ENCODE measurements at places on chromosomes 16 and 17.

DNA sequence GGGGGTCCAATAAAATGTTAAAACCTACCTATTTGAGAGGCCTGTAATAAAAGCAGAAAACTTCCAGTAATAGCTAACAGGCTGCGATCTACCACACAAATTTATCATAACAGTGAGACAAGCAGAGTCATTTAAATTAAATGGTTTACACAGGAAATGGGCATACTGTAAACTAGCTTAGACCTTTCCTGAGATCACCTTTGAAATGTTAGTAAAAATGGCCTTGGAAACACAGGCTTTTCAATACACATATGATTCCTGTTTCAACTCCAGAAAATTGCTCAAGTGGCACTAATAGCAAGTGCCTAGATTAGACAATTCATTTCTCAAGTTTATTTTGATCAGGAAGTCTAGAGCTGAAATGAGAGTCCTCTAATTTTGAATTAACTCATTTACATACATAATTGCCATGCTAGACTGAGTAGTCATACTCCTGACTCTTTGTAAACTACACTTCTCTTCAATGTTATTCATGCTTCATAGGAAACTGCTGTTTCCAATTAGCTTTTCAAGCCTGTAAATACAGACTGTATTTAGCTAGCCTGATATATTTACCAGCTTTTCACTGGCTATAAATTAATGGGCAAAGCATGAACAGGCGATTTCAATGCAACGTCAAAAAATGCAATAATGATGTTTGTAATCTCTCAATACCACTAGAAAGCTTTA is 43.3 kb downstream of the PARN start:
- DNase-seq = no peak

DNA sequence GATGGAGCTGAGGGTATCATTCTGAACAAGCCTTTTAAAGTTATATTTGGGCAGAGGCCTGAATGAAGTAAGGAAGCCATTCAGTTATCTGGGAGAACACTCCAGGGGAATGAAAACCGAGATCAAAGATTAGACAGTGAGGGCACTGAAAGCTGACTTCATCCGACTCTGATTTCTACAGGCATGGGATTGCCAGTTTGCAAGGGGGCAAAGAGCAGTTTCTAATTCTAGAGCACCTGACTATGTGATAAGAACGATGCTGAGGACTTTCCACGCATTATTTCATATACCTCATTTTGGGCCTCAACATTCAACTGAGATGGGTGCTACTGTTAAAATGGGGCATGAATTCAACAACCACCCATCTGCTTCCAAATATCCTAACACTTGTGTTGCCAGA is 135.7 kb downstream of the CDK5R1 start:
- DNase-seq = no peak

- DNase-seq = peak; percentile 35
These were observed at the start of gene MT1A for GRCh38 chr16:56637814-56638750. TSS of gene MT1A (plus strand) at chr16:56638666. CDS start at chr16:56638739, 73 bp downstream.

- no peak for DNase-seq
These were observed 18.2 kb downstream of the PGS1 start for GRCh38 chr17:78396441-78397337.

GRCh38 chr17:1720856-1721386 is 3.6 kb upstream of the WDR81 start:
- peak; percentile 84 for DNase-seq

GRCh38 chr17:27578718-27579085 is 52.3 kb upstream of the LGALS9 start:
- DNase-seq = peak; percentile 93

DNA sequence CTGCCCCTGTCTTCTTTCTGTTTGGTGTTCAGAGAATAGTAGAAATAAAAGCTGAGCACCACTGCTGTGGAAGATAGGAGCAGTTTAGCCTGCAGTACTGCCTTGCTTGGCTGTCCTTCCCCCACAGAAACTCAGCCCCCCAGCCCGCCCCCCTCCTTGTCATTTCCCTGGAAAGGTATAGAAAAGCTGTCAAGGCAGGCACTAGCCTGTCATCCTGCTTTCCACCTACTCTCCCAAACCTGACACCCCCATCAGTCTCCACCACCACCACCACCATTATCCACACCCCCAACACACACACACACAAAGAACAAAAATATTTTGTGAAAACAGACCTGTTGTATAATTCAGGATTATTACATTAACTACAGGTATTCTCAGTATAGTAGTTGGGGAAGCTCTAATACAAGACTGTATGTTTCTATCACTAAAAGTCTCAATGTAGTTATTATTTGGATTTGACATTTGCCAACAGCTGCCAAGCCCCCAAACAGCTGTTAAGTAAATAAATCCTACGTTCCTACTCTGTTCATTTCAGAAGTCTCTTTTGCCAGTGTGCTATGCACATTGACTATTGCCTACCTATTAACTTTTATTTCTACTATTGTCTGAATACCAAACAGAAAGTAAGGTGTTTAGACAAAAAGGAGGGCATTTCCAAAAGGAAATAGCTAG is 128.8 kb downstream of the CYB561 start:
- no peak for DNase-seq

DNA sequence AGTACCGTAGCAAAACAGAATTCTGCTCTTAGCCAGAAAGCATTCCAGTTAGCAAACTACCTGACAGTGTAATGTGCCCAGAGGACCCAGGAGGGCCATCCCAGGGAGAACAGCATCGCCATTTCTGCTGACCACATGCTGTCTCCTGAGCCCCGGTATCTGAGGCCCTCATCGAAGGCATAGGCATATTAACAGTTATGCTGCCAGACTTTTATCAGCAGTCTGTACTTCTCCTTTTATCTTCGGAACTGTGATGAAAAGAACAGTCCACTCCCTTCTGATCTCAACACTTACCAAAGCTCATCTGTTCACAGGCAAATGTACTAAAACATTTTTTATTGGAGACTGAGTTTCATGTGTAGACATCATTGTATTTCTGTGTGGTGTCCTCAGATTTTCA is 236.4 kb downstream of the PRKCA start:
- no peak for DNase-seq

DNA sequence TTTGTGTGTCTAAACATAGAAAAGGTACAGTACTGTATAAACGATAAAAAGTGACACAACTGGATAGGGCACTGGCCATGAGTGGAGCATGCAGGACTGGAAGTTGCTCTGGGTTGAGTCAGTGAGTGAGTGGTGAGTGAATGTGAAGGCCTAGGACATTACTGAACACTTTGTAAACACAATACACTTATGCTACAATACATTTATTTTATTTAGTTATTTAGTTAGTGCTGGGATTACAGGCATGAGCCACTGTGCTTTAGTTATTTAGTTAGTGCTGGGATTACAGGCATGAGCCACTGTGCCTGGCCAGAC is 4.6 kb downstream of the CFAP20 start:
- DNase-seq = no peak

- DNase-seq = no peak
These were observed 66.0 kb downstream of the CDK12 start for GRCh38 chr17:39527220-39527813.

- no peak for DNase-seq
These were observed 186.8 kb downstream of the IRF8 start for GRCh38 chr16:86085795-86086194.

- peak; percentile 55 for DNase-seq
These were observed 100.8 kb downstream of the ABCC12 start for GRCh38 chr16:48054881-48055601.

GRCh38 chr17:489758-490329 is 137.2 kb upstream of the RPH3AL start:
- DNase-seq = peak; percentile 86

DNA sequence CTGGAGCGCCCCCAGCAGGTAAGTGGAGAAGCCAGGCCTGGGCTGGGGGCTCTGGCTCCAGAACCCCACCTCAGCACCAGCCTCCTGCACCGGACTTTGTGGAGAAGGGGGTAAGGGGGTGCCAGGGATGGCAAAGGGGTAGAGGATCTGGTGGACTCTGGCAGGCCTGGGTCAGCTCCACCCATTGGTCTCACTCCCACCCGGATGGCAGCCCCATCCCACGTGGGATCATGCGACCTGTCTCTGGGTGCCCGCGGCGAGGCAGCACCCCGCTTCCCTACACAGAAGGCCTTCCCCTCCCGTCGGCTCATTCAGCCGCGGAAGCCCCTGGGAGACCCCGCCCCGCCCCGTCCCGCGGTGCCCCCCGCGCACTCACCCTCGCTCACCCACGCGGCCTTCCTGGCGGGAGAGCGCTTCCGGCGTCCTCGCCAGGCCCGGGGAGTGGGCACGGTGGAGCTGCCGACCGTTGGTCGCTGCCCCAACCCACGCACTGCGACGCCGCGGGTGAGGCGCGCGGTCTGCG is 498 bp upstream of the PLEKHG4 start:
- DNase-seq = peak; percentile 69

DNA sequence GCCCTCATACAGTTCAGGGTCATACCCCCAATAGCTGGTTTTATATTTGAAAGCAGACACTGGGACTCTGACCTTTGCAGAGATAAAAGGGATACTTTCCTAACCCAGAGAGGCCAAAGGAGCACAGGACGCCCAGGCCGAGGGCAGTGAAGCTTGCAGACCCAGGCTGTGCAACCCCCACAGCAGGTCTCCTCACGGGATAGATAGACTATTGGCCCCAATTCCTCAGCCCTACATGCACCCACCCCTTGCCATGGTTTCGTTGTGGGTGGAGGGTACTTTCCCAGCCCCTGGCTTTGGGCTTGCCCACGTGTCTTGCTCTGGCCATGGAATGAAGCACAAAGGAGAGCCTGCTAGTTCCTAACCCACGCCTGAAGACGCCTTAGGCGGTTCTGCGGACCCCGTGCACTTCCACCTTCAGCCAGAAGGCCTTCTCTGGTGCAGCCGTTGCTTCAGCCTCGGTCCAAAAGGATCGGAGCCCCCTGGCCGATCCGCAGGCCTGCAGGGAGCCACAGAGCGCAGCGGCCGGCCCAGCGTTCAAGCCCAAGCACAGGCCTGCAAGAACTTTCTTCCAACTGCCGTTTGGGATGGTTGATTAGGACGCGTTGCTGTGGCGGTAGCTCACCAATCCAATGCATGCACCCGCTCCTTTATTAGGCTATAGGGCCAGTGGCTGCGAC is 9.8 kb upstream of the BRCA1 start:
- no peak for DNase-seq

- no peak for DNase-seq
These were observed 24.2 kb downstream of the CYB5B start for GRCh38 chr16:69448470-69449193.

DNA sequence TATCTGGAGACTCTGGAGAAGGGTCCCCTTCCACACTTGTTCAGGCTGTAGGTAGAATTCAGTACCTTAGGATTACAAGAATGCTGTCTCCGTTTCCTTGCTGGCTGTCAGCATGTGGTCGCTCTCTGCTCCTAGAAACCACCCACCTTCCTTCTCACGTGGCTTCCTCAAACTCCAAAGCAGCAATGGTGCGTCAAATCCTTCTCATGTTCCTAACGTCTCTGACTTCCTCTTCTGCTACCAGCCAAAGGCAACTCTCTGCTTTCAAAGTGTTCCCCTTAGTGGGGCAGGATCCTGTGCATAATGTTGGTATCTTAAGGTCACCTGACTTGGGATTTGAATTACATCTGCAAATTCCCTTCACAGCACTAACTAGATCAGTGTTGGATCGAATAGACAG is 30.9 kb upstream of the DYNLRB2 start:
- no peak for DNase-seq

DNA sequence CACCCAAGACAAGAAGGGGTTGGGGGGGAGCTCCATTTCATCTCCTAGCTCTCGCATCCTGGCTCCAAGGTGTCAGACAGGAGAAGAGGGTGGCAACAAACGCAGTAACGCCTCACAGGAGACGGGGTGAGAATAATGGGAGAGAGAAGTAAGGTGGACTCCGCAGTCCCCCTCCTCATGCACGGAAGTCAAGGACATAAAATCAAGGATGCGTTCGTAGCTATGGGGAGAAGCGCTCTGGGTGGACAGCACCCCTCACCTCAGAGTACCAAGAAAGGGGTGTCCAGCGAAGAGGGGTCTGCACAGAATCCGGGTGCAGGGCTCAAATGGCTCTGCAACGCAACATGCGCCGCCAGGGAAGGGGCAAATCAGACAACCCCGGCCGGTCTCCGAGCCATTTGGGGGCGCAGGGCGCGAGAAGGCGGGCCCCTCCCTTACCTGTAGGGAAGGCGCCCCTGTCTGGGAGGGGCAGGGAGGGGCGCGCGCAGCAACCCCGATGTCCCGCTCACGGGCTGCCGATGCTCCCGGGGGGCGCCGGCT is 555 bp downstream of the HDAC5 start:
- no peak for DNase-seq

DNA sequence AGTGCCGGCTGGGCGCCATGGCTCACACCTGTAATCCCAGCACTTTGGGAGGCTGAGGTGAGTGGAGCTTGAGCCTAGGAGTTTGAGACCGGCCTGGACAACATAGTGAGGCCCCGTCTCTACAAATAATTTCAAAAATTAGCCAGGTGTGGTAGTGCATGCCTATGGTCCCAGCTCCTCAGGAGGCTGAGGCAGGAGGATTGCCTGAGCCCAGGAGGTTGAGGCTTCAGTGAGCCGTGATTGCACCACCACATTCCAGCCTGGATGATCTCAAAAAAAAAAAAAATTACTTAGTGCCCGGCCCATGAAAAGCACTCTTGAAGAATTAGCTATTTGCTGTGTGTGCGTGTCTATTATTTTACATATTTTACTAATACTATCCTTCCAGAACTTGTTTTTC is 9.6 kb downstream of the GPRC5C start:
- DNase-seq = no peak

DNA sequence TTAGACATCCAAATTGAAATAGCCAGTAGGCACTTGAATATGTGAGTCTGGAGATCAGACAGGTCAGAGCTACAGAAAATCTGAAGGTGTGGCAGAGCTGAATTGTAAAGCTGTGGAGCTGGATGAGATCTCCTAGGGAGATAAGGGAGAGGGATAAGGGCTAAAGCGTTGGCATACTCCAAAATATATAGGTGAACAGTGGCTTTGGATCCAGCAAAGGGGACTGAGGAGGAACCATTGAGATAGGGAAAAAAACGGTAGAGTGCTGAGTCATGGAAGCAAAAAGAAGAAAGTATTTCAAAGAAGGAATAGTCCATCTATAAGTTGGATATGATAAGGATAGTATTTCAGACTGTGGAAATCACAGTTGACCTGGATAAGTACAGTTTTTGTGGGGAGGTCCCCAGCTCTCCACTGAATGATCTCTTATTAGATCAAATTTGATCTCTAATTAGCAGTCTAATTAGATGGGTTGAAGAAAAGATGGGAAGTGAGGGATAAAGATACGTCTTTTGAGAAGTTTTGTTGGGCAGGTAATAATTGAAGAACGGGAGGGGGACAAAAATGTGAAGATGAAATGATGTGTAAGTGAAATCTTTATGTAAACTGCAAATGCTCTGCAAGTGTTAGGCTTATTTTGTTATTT is 587 bp upstream of the DBF4B start:
- DNase-seq = no peak

GRCh38 chr16:1972490-1972877 is 631 bp downstream of the TBL3 start:
- no peak for DNase-seq
